Stimulated activated CD4-positive, alpha-beta T cell treated with anti-CD3 and anti-CD28 coated beads, TNF-alpha, amount 100 ng/mL, for 4 hours (primary cell): ENCODE measurements at places on chromosomes 5 and 9.

DNA sequence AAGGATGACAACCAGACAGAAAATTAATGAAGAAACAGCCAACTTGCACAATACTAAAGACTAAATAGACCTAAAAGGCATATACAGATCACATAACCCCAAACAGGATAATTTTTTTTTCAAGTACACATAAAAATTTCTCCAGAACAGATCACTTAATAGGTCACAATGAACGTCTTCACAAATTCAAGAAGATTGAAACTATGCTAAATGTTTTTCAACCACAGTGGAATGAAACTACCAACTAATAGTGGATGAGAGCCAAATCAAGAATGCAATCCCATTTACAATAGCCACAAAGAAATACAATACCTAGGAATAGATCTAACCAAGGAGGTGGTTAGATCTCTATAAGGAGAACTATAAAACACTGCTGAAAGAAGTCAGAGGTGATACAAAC is 145.8 kb downstream of the TMEM232 start:
- DNase-seq: no peak

- DNase-seq: no peak
Observed at GRCh38 chr5:171997011-171997410, 9.4 kb downstream of the FBXW11 start.

DNA sequence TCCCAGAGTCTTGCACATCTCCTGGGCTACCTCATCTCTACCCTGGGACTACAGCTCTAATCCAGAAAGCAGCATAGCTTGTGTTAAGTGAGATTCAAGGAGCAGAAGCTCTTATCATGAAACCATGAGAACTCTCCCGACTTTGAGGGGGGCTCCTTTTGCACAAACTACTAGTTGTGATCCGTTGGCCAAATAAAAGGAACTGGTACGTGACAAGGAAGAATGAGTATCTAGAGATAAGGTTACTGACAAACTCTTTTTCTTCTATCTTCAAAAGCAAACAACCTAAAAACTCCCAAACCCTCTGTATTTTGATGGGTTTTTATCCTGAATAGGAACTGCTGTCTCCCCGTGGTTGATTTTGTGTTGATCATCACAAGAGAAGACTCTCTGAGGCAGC is 168.5 kb downstream of the SLC24A2 start:
- no peak for DNase-seq

GRCh38 chr9:80755586-80755985 is 933.8 kb downstream of the TLE1 start:
- DNase-seq: no peak

DNA sequence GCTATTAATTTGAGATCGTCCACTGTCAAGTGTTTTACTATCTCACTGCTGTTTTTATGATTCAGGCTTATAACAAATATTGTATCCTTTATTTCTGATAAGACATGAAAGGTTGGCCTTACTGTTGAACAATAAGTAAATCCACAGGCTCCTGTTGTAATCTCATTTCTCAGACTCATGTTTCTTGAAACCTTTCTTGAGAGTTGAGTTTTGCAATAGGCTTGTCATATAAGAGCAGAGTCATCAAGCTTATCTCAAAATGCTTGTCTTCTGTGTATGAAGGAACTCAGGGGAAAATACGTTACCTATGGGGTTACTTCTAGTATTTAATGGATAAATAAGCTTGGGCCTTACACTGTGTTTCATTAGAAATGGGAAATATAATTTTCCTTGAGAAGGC is 9.2 kb upstream of the TLX3 start:
- no peak for DNase-seq

DNA sequence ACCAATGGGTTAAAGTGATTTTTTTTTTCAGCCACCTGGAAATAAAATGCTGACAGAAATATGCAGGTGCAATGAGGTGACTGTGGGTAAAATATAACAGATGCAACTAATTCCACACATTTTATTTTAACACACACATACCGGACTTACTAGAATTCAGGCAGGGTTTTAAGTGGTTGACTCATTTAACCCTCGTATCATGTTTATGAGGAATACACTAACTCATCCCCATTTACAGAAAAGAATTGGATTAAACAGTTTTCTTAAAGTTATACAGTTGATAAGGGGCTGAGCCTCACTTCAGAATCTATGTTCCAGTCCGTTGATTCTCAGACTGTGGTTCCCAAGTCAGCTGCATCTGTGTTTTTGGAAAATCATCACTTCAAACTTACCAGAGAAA is 207.5 kb downstream of the CHSY3 start:
- no peak for DNase-seq

DNA sequence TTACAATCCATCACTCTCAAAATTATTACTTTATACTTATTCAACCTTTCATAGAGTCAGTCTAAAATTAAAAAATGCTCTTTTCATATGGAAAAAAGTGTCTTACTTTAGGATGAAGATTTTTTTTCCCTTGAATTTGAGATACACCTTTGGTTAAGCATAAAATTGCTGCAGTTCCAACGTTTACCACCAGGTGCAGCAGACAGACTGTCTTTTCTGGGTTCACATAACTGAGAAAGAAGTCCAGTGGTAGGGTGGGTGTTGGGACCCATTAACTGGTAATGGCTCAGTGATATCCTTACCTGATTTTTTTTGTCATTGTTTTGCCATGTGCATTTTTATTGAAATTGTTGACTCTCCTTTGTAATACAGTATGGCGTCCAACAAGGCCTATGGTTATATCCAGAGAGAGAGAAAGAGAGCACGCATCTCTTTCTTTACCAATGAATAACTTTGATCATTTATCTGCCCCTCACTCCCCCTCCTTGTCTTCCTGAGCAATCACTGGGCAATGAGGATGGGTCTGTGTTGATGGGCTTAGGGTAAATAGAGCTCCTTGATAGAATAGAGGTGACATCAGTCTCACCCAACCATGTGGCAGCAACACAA is 98.4 kb downstream of the FBXL7 start:
- no peak for DNase-seq

DNA sequence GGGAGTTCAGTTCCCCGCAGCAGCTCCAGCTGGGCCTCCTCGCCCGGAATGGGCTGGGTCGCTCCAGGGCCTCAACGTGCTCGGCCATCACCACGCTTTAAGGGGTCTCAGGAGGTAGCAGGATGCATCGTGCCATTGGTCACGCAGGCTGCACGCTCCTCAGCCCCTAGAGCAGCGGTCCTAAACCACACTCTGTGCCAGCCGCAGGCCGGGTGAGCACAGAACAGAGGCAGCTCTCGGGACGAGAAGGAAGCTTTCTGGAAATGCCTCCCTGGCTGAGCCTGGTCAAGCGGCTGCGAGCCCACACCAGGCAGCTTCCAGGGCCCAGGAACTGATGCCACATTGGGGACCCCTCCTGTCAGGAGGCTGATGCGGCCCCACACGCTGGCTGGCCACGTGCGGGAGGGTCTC is 39.3 kb upstream of the LPCAT1 start:
- DNase-seq: no peak

- no peak for DNase-seq
Observed at GRCh38 chr5:149474198-149474597, 77.0 kb downstream of the CSNK1A1 start.
